ENCODE measurements at places on chromosomes 1 and 21.
A peak's percentile ranks its signal among the peaks of the same experiment; 100 is the strongest.

- DNase-seq = no peak
Observed at GRCh38 chr21:46357335-46357604, 33.3 kb downstream of the PCNT start.

DNA sequence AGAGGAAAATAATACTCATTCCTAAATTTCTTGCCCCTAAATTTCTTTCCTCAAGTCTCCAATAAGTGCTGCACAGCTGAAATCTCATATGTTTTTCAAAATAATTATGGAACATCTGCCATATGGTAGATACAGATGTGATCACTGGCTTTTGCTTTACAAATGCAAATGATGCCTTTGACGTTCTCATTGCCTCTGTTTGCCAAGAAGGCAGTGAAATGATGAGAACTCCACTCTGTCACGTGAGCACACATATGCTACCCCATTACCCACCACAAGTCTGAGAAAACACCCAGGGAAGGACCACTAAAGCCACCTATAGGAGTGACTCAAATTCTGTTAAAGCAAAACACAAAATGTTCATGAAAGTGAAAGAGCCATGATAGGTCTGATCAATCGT, 43.9 kb downstream of the DSCAM start:
- DNase-seq = no peak

DNA sequence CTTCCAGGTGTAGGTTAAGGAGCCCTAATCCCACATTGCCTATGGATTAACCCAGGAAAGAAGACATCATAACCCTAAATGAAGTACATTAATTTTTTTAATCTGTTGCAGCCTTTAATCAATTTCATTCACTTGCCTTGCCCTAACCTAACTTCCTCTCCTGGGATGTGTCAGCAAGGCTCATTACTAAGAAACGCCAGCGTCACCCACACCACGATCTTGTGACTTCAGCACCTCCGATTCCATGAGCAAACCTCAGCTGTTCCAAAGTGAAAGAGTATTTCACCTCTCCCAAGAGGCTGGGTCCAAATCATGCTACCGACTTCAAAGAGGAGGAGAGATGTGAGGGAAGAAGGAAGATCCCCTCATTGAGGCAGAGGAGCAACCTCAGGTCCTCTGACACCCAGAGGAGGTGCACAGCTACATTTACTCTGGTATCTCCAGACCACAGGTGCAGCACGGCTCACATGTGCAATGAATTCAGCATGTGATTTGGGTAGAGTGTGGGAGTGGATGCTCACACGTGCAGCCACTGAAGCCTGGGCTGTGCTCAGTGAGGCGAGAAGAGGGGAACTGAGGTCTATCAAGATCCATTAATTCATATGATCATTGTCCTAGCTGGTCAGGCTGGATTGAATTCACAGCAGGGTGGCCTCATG, 134.1 kb downstream of the SLC30A10 start:
- DNase-seq = no peak

DNA sequence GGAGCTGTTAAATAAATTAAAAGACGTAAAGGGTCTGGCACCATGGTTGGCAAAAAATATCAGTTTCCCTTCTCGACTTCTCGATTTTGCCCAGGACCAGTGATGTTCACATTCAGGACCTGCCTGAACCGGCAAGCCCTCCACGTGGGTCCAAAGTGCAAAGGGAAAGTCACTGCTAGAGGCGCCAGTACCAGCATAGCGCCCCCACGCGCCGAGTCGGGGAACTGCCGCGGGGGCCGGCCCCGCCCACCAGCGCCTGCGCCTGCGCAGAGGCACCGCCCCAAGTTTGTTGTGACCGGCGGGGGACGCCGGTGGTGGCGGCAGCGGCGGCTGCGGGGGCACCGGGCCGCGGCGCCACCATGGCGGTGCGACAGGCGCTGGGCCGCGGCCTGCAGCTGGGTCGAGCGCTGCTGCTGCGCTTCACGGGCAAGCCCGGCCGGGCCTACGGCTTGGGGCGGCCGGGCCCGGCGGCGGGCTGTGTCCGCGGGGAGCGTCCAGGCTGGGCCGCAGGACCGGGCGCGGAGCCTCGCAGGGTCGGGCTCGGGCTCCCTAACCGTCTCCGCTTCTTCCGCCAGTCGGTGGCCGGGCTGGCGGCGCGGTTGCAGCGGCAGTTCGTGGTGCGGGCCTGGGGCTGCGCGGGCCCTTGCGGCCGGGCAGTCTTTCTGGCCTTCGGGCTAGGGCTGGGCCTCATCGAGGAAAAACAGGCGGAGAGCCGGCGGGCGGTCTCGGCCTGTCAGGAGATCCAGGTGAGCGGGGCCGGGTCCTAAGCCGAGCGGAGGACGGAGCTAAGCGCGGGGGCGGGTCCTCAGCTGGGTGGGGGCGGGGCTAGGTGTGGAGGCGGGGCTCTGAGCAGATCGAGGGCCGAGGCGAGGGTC, at the start of gene PINK1:
Gene PINK1 (plus strand): TSS at position 269 of the 875 bp plus-strand sequence. CDS start 91 bp downstream, at position 360.
- peak; percentile 76 for DNase-seq

- no peak for DNase-seq
Observed at GRCh38 chr1:47993416-47993740, 3.8 kb downstream of the TRABD2B start.

DNA sequence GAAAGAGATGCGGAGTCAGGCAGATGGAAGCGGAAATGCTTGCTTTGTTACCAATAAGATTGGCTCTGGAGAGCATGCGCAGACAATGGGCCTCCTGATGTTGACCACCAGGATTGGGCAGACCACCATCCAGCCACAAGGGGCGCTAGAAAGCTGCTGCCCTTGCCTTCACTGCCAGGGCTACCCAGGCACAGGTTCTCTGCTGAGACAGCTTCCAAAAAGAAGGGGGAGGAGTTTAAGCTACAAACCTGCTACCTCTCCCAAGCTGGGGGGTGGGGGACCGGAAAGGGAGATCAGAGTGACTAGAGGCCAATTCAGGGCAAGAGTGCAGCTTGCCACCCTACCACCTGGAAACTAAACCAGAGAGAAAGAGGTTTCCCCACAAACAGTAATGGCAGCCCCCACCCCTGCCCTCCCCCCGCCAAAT, 369.7 kb downstream of the RRAGC start:
- DNase-seq = no peak

GRCh38 chr1:162765788-162766187, 24.7 kb upstream of the HSD17B7 start:
- DNase-seq = no peak

GRCh38 chr1:112718691-112719418, 3.7 kb upstream of the PPM1J start:
- peak; percentile 29 for DNase-seq

DNA sequence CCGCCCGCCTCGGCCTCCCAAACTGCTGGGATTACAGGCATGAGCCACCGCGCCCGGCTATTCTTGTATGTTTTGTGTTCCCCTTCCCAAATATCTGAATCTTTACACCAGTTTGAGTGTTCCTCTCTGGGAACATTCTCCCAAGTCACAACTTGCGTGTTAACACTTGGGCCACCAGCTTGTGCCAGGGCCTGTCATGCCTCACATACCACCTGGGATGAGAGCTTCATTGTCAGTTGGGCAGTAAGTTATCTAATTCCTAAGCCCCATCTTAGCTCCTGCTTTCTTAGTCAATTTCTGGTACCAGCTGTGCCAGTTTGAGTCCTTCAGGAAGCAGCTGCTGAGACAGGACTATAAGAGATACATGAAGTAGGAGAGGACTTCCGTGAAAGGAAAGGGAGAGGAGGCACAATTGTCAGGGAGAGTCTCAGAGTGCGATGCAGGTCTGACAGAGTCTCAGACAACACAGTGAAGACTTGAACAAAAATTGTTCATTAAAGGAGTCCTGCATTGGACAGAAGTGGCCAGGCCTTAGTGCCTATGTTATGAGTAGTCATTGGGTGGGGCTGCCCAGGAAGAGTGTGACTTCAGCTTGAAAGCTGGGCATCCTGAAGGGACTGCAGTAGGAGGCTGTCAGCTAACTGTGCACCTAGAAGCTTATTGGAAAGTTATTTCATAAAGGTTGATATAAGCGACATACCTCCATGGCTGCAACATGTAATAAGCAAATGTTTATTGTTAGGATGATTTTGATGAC, 17.3 kb downstream of the ZFYVE9 start:
- no peak for DNase-seq

GRCh38 chr1:55965981-55966461, 613.3 kb downstream of the PLPP3 start:
- no peak for DNase-seq

DNA sequence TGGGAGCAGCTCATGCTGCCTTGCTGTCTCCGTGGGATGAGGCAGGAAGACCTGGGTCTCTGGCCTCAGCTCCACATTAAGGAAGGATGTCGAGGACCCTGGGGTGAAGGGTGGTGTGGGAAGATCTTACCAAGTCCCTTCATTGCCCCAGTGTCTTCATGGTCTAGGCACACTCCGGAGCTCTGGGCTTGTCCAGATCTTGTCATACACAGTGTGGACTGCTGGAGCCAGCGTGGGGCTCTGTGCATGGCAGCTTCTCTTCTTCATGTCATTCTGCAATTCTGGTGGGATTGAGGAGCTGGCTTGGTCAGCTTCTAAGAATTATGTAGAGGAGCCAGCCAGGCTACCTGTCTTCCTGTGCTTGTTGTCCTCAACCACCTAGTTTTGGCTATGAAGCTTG, 79.3 kb upstream of the ETV3 start:
- no peak for DNase-seq

DNA sequence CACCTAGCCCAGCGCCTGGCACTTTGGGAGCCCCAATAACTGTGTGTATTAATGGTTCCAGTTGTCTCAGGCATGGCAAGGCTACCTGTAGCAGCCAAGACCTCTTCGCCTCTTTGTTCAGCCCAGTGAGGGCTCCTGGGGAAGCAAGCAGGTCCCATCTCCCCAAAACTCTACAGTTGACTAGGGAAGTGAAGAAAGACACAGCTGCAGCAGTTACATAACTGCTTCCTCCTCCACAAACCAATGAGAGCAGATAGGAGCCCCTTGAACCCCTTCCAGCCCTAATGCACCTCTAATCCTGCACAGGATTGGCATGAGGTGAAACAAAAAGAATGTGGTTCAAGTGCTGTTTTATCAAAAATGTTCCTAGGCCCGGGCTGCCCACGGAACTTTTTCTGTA, 100.5 kb downstream of the SYF2 start:
- no peak for DNase-seq

- DNase-seq = no peak
Observed at GRCh38 chr1:215665215-215665614, 98.1 kb downstream of the KCTD3 start.

DNA sequence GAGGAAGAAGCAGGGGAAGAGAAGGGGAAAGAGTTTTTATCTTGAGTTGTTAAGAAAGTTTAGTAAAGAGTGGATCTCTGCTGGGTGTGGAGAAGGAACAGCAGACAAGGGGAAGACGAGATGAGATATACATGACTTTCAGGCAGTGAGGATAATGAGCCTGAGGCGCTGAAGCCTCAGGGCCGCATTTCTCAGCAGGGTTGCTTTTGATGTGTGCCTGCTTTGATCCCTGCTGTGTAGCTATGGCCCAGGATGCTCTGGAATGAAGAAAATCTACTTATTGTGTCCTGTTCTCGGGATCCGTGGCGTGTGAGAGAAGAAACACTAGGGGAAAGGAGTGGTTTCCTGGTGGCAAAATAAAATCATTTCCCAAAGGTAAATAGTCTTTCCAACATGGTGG, 15.1 kb upstream of the RPE65 start:
- DNase-seq = no peak

DNA sequence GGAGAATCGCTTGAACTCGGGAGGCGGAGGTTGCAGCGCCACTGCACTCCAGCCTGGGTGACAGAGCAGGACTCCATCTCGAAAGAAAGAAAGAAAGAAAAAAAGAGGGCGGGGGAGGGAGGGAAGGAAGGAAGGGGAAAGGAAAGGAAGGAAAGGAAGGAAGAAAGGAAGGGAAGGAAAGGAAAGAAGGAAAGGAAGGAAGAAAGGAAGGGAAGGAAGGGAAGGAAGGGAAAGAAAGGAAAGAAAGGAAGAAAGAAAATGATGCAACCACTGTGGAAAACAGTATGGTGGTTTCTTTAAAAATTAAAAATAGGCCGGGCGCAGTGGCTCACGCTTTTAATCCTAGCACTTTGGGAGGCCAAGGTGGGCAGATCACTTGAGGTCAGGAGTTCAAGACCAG, 15.2 kb upstream of the RCAN3 start:
- no peak for DNase-seq

GRCh38 chr21:42846221-42846620, 33.1 kb downstream of the WDR4 start:
- DNase-seq = no peak

GRCh38 chr1:177174921-177175634, 4.3 kb downstream of the BRINP2 start:
- DNase-seq = no peak

- no peak for DNase-seq
Observed at GRCh38 chr1:70685300-70686286, 274.5 kb downstream of the CTH start.

GRCh38 chr1:209607102-209607794, 23.7 kb downstream of the CAMK1G start:
- DNase-seq = no peak

DNA sequence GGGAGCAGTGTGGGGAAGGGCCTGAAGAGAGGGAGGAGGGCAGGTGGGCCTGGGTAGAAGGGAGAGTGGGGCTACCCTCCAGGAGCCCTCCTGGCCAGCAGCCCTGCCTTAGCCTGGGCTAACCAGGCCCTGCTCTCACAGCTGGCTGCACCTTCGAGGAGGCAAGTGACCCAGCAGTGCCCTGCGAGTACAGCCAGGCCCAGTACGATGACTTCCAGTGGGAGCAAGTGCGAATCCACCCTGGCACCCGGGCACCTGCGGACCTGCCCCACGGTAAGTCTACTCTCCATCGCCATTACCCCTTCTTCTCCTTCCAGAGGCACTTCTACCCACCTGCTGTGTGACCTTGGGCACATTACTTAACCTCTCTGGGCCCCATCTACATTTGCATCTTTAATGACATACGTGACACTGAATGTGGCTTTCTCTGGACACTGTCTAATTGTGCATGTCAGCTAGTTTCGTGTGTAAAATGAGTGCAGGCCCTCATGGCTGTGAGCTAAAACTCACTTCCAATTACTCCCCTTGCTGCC, 18.9 kb downstream of the PTPRU start:
- DNase-seq = no peak

- DNase-seq = no peak
Observed at GRCh38 chr1:43367026-43367903, 546 bp downstream of the ELOVL1 start.

DNA sequence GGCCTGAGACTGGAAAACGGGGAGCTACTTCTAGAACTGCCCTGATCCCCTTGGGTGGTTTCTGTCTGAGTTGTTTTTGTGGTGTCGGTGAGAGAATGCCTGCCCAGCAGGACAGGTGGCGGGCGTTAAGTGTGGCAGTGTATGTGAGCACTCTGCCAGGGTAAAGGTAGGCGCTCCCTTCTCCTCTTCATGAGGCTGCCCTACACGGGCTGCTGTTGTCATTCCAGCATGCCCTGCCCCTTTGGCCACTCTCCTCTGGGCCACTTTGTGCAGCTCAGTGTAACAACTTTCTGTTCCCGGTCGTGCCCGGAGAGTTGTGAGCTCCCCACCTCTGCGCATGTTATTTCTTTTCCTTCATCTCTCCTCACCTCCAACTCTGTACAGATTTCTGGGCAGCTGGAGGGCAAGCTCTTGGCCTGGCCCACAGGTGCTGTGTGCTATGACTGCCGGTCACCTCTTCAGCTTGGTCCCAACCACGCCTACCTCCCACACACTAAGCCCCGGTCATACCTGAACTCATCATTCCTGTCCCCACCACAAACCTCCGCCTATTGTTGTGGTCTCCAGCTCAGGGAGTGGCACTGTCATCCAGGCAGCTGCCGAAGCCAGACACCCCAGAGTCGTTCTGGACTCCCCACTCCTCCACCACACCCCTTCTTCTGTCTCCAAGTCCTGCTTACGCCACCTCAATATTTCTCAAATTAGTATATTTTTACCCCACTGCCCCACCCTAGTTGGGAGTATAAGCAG, 69.0 kb downstream of the GADD45A start:
- DNase-seq = no peak

- DNase-seq = no peak
Observed at GRCh38 chr1:59487335-59488031, 190.6 kb downstream of the FGGY start.

- no peak for DNase-seq
Observed at GRCh38 chr1:235766794-235767285, 99.9 kb downstream of the LYST start.

Measured in activated CD8-positive, alpha-beta memory T cell treated with anti-CD3 and anti-CD28 coated beads for 1 hour (primary cell).